ENCODE measurements at places on chromosomes 5 and 9.

DNA sequence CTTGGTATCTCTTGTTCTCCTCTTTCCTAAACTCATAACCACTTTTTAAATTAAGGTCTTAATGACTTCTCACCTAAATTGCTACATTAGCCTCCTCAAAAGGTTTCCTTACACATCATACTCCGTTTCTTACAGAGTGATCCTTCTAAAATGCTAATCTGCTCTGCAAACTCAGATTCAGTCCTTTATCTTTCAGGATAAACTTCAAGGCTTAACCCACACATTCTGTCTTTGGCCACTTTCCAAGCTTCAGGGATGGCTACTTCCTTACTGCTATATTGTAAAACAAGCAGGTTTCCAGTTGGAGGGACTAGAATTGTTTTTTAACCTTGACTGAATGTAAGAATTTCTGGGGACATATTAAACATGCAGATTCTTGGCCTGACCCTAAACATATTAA is 105.5 kb upstream of the CHD1 start:
- no peaks in the 10 kb centered on the region for H3K4me1 ChIP-seq
- no peak for DNase-seq
- no peak overlapping the region for H3K27ac ChIP-seq
- H3K36me3 ChIP-seq, result no peaks in the 10 kb centered on the region
- H3K27me3 ChIP-seq, result no peaks in the 10 kb centered on the region

DNA sequence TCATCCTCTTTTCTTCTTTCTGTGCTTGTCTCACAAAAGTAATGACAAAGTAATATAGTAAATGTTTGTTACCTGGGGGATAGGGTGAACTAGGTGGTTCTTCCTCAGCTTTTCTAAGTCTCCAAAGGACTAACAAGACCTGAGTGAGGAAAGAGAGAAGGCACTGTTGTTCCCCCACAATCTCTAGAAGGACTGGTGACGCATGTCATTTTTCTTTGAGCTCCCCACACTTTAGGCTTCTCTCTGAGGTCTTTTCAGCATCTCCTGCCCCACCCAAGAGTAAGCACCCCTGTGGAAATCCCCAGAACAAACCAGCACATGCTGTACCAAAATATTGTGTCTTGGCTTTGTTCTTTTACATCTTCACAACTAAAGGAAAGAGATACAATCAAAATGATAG is 2.4 kb upstream of the IL7R start:
- H3K36me3 ChIP-seq, result no peaks in the 10 kb centered on the region
- H3K27ac ChIP-seq, result no peak overlapping the region
- no peak overlapping the region for H3K4me3 ChIP-seq
- H3K4me1 ChIP-seq, result no peaks in the 10 kb centered on the region
- no peaks in the 10 kb centered on the region for H3K27me3 ChIP-seq

- no peaks in the 10 kb centered on the region for H3K4me1 ChIP-seq
- H3K4me3 ChIP-seq, result no peak overlapping the region
- no peaks in the 10 kb centered on the region for H3K27me3 ChIP-seq
- H3K27ac ChIP-seq, result no peak overlapping the region
- no peak for DNase-seq
Observed at GRCh38 chr5:53133020-53133419, 23.5 kb upstream of the MOCS2 start.

DNA sequence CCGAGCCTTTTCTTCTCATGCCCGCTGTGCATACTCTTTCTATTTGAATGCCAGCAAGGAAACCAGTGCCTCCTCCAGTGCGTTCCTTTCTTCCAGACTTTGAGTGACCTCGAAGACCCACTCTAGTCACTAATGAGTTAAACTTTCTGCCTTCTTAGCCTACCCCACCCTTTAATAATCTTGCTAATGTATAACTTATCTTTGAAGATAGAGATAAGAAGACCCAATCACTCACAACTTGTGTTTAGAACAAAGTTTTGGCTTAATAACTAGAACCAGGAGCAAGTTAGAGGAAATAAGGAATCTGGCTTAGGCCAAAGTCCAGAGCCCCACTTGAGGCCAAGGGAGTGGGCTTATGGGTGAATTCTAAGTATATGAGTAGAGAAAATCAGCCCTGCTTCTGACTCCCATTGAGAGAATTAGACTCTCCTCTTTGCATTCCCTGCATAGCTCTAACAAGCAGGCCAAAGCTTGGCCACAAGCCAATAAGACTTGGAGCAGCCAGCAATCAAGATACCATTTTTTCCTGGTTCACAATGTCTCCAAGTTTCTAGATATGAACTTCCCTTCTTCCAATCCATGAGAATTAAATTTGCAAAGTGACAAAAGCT is 181.5 kb upstream of the PIK3R1 start:
- H3K4me1 ChIP-seq, result peaks cover 8% of the 10 kb centered on the region
- no peaks in the 10 kb centered on the region for H3K27me3 ChIP-seq
- H3K4me3 ChIP-seq, result no peak overlapping the region
- peak overlapping the region; percentile 39 for H3K27ac ChIP-seq
- no peaks in the 10 kb centered on the region for H3K36me3 ChIP-seq

DNA sequence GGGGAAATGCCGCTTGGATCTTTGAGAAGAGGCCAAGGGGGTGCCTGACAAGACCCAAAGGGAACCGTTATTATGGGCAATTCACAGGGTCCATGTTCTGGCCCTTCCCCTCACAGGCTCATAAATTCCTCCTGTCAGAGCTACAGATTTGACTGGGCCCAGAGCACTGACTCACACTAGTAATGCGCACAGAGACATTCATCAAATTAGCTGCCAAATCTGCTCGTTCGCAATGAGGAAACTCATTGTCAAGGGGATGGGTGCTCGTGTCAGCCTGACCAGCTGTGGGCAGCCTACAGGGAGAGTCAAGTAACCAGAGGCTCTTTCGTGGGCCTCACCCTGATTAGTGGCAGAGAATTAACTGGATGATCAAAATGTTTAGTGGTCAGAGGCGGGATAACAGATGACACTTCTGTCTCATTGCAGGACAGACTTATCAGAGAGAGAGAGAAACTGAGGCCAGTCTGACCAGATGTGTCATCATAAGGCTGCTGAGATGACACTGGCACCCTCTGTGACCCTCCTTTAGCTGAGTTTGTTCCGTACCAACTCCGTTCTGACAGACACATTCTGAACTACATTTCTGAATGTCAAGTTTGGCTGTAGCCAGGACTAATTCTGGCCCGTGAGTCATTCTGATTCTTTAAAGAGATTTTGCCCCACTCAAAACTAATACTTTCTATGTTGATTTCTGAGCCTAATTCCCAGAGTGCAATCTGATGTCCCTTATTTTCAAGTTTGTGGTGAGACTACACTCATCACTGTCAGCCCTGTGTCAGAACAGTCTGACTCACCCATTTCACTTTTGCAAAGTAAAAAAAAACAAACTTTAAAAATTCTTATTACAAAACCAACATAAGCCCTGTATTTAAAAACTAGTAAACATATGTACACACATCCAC is 377.1 kb downstream of the ACTL7B start:
- H3K36me3 ChIP-seq, result no peaks in the 10 kb centered on the region
- DNase-seq, result peak; percentile 25
- no peaks in the 10 kb centered on the region for H3K27me3 ChIP-seq

- no peak overlapping the region for H3K4me3 ChIP-seq
- DNase-seq, result no peak
- no peak overlapping the region for H3K27ac ChIP-seq
- H3K36me3 ChIP-seq, result no peaks in the 10 kb centered on the region
Observed at GRCh38 chr9:132556714-132557113, 25.7 kb upstream of the BARHL1 start.

DNA sequence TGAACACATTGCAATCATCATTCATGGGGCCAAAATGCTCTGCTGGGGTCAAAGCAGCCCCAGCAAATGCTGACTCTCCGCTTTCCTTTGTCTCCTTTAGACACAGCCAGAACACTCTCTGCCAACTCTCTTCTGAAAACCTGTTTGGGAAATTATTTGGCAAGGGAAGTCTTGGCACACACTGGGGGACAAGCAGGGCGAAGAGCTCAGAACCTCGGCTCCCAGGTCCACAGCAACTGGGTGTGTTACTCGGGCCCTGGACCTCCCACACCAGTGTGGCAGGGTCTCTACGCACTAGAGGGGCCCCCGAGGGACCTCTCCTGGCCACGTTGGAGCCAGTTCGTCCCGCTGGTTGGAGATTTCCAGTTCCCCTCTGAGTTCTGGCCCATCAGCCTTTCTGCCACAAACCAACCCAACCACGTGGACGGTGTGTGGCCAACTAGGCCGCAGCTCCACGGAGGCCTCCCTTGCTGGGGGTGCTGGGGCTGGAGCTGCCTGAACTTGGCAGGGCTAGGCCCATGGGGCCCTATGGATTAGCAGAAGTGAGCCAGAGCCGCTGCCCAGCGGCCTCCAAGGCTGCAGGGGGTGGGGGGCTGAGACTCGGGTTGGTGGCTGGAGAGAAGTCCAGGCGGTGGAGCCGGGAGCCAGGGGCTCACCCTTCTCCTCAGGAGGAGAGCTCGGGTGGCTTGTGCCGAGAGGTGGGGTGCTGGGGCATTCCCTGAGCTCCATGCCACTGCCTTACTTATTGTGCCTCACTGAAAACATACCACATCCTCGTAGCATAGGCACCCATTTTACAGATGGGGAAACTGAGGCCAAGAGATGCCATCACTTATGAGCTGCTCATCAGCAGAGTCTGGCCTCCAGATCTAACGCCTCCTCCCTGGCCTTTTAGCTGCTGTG is 46.8 kb upstream of the RNU6ATAC start:
- no peak overlapping the region for H3K4me3 ChIP-seq
- no peaks in the 10 kb centered on the region for H3K27me3 ChIP-seq
- peak overlapping the region; percentile 78 for H3K27ac ChIP-seq

DNA sequence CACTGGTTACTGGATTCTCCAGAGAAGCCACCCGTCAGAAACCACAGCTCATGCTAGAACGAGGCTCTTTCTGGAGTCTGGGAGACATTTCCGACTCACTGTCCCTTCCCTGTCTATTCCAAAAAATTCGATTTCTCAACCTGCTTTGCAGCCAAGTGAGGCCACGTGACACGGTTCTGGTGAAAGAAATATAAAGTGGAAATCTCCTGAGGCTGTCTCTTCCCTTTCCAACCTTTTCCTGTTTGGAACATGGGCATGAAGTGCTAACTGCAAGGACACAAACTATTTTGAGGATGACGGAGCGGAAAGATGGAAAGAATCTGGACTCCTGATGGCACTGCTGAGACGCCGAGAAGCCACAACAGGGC is 6.1 kb upstream of the PTGS1 start:
- no peak for DNase-seq
- no peak overlapping the region for H3K4me3 ChIP-seq
- no peaks in the 10 kb centered on the region for H3K4me1 ChIP-seq
- no peaks in the 10 kb centered on the region for H3K27me3 ChIP-seq
- no peak overlapping the region for H3K27ac ChIP-seq

DNA sequence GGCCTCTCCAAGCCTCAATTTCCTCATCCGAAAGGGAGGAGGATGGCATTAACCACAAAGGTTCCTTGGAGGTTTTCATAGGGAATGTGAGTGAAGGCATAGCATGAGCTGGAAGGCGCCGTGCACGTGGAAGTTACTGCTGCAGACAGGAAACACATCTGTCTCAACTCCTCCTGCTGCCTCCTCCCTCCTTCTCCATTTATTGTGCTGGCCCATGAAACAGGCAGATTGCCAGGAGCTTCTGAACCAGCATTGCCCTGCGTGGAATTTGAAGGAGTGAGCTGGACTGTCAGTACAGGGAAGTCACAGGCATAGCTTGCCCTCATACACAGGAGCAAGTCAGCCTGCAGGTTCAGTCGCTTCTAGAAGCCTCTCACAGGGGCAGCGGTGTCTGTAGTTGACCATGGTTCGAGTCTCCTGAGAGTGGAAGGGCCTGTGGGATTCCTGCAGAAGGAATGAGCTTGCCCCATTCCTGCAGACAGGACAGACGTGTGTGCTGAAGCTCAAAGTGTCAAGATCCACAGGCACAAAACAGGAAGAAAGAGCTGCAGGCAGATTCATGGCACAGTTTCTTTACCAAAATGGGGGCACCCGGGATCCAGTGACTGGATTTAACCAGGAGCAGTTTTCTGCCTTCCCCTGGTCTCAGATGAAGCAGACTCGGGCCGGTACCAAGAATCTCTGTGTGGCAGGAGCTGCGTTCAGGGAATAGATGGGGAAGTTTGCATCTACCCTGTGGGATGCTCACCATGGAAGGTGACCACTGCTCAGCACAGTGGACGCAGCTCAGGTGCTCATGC is 48.7 kb upstream of the CTSL start:
- H3K36me3 ChIP-seq, result no peaks in the 10 kb centered on the region
- H3K27ac ChIP-seq, result no peak overlapping the region
- no peaks in the 10 kb centered on the region for H3K27me3 ChIP-seq
- DNase-seq, result no peak
- H3K4me3 ChIP-seq, result no peak overlapping the region
- H3K4me1 ChIP-seq, result no peaks in the 10 kb centered on the region

DNA sequence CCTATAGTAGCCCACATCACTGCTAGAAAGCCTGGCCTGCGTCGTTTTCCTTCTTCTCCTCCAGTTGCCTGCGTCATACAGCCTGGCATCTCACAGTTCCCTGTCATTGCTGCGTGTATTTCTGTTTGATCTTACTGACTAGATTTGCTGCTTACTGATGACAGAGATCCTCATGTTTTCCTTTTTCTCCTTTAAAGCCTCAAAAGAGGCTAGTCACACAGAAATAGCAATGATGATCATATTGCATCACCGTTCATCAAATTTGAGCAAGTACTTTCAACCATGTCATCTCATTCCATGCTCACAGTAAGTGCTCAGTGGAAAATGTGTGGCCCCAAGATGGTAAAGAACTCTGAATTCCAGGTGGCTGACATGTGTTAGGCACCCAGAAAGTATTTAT is 76.8 kb downstream of the MVB12B start:
- no peaks in the 10 kb centered on the region for H3K27me3 ChIP-seq
- DNase-seq, result no peak
- peaks cover 3% of the 10 kb centered on the region for H3K36me3 ChIP-seq
- H3K4me1 ChIP-seq, result no peaks in the 10 kb centered on the region
- H3K27ac ChIP-seq, result no peak overlapping the region
- H3K4me3 ChIP-seq, result no peak overlapping the region

DNA sequence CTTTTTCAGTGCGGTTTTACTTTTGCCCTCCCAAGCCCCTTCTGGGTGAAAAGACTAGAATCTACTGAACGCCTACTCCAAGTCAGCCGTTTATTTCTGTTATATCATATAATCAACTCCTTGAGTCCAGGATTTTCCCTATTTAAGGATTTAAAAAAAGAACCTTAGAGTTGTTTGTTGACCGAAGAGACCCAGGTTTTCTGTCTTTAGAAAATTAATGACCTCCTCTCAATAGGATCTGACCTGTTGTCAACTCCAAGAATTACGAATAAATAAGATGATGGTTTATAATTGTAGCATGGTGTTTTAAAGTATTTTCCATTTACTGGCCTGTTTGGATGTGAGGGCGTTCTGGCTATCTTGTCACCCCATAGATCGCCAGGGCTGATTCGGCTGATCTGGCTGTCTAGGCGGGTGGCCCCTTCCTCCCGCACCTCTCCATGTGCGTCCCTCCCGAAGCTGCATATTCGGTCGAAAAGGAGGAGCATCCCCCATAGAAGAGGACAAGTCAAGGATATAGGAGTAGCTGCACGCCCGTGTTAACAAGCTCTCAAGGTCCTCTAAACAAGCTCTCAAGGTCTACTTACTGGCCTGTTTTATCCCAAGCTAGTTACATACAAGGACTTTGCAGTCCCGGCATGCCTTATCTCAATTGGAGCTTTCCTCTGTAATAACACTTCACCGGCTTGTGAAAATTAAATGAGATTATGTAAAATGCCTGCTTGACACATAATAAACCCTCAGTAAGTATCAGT is 1.1 kb upstream of the UBAP2 start:
- peak; percentile 62 for DNase-seq
- H3K27me3 ChIP-seq, result no peaks in the 10 kb centered on the region
- peaks cover 6% of the 10 kb centered on the region for H3K4me1 ChIP-seq
- H3K4me3 ChIP-seq, result peak overlapping the region; percentile 95
- H3K36me3 ChIP-seq, result no peaks in the 10 kb centered on the region
- peak overlapping the region; percentile 85 for H3K27ac ChIP-seq

GRCh38 chr5:107533910-107534876 is 136.5 kb downstream of the EFNA5 start:
- no peak overlapping the region for H3K27ac ChIP-seq
- DNase-seq, result no peak
- no peaks in the 10 kb centered on the region for H3K36me3 ChIP-seq
- H3K27me3 ChIP-seq, result no peaks in the 10 kb centered on the region
- no peak overlapping the region for H3K4me3 ChIP-seq
